ENCODE measurements at places on chromosomes 1 and 21.

- no peak for DNase-seq
These were observed 42.0 kb downstream of the S1PR1 start for GRCh38 chr1:101278845-101279244.

DNA sequence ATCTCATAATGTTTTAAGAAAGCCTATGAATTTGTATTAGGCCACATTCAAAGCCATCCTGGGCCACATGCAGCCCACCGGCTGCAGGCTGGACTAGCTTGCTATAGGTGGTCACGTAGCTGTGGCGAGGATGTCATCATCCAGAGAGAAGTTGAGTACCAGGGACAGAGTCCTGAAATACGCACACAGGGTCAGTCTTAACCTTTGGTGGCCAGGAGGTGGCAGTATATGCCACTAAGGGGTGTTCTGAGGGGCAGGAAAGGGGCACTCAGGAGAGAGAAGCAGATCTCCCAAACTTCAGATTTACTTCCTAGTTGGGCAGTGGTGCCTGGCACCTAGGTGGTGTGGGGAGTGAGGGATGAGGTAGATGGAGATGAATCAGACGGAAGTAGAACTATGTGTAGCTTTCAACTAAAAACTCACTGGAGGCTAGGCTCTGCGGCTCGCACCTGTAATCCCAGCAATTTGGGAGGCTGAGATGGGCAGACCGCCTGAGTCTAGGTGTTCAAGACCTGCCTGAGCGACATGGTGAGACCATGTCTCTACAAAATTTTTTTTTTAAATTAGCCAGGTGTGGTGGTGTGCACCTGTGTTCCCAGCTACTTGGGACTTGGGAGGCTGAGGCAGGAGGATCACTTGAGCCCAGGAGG lies 16.3 kb upstream of the CDK18 start:
- DNase-seq, result no peak

DNA sequence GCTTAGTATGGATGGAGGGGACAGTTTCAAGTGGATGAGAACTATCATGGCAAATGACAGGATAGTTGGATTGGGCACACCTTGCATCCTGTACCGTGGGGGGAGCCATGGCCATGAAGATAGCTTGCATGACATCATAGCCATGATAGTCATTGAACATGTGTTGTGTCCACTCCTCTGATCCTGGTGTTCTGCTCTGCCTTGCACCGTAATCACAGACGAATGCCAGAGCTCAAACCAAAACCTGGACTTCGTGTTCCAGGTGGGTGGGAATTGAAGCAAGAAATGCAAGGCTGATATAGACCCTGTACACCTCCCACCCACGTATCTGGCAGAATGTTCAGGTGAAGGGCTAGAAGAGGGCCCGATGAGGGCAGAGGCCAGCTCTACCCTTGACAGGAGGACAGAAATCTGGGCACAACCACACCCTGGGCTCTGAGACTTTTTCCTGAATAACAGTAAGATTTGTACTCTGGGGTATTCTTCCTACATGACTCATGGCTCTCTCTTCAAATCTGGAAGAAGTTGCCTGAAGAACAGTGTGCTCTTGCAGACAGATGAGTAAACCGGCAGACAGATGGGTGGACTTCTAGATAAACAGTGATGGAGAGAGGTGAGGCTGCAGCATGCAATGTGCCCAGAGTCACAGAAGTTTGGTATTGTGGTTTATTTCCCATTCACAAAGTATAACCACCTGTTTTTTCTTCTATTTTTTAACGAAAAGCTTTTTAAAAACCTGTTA lies 45.0 kb downstream of the KCNJ6 start:
- peak; percentile 71 for DNase-seq

- no peak for DNase-seq
These were observed 34.9 kb downstream of the CENPF start for GRCh38 chr1:214637722-214638458.

DNA sequence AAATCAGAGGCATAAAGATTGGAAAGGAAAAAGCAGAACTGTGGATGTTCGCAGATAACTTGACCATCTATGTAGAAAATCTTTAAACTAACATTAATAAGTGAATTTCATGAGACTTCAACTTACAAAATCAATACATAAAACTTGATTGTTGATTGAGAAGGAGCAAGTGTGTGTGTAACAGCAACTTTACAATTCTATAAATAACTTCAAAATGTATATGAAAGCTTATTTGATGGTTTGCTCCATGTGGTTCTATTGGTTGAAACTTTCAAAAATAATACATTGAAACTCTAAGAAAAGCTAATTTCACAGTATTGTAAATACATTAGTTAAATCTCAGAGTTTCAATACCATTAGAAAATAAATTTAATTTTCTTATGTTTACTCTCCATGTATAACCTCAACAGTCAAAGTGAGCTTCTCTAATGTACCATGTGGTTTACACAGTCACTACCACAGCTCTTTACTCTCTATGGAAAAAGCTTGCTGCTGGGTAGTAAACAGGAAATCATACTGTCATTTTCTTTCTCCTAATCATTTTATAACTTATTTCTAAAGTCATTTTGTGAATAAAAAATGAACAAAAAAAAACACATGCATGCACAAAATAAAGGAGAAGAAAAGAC lies 12.0 kb downstream of the AKT3 start:
- DNase-seq, result no peak

GRCh38 chr1:54490361-54491248 lies 57.4 kb upstream of the ACOT11 start:
- no peak for DNase-seq

DNA sequence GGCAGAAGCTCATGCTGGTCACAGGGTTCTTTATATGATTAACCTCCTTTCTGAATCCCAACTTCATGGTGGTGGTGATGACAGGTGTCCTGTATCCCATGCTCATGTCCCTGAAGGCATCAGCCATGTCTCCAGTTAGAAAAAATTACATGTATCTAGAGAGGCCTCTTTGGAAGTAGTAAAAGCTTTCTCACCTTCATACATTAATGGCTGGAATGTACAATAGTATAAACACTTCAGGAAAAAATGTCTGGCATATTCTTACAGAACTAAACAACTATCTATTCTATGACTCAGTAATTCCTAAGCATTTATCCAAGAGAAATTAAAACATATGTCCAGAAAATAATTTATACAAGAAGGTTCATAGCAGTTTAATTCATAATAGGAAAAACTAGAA lies 34.0 kb downstream of the ADAM30 start:
- DNase-seq, result no peak

DNA sequence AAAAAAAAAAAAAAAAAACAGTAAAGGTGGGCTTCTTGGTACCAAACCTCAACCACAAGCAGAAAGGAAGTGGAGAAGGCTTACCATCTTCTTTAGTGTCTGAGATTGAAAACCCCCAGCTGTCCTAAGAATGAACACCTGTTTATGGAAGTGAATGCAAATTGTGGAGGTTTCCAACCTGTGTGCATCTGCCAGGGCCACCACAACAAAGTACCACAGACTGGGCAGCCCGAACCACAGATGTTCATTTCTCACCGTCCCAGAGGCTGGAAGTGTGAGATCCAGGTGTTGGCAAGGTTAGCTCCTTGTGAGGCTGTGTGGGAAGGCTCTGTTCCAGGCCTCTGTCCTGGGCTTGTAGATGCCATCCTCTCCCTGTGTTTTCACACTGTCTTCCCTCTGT lies 348.7 kb downstream of the SETD4 start:
- DNase-seq, result no peak

DNA sequence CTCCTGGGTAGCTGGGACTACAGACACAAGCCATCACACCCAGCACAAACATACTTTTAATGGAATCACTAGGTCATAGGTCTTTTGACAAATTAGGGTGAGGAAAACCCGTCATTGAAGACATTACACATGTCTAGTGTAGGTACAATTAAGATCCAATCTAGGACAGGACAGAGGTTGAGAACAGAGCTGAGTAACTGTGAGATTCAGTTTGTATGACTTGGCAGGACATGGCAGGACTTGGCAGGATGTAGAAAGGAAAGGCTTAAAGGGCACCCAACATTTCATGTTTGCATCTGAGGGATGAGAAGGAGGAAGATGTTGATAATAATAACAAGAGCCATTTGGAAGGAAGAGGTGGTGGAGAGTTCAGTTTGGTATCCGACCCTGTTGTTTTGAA lies 483.8 kb downstream of the PCP4 start:
- no peak for DNase-seq

DNA sequence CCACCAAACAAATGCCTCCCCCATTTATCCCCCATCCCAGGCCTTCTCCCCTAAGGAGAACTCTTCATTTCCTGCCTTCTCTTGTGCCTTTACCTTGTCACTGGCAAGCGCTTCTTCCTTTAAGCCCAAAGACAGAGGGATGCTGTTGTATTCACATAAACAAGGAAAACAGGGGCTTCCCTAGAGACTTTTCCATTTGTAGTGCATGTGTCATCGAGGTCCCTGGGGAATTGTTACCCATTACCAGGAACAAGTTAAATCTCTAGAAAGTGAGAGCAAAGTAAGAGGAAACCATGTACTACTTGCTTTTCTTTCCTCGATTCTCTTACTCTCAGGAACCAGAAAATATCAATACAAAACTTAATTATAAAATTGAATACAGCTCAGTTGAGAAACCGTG lies 114.4 kb upstream of the DPT start:
- DNase-seq, result no peak

Data from non-pigmented ciliary epithelial cell (primary cell).